ENCODE measurements at places on chromosomes 13 and 19.

DNA sequence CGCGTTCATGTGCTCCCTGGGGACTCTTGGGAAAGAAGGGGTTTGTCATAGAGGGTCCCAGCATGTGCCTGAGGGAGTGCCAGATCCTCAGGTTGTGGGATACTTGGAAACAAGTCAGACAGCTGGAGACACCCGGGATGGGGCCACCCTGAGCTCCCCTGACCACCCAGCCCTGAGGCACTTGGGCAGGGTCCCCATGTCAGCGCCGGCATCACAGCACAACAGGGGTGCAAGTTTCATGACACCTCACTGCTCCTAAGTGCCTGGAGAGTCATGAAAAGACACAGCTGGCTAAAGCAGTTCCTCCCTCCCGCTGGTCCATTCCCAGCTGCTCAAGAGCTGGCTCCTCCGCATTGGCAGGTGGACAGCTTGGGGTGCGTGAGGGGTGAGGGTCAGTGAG lies 102.7 kb downstream of the KDM4B start:
- no peak for DNase-seq

DNA sequence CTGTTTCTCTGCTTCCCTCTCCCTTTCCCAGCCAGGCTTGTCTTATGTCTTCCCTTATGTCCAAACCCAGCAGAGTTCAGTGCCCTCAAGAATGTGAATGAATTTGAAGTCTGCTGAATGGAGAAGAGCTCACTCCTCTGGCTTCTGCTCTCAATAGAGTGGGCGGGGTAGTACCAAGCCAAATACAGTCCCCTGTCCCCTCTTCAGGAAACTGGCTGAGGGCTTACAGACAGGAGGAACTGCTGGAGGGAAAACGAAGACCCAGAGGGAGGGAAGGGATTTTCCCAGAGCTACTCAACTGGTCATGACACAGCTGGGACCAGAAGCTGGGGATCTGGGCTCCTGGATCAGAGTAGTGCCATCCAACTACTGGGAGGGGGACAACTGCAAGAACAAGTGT lies 32.9 kb upstream of the POU2F2 start:
- no peak for DNase-seq

DNA sequence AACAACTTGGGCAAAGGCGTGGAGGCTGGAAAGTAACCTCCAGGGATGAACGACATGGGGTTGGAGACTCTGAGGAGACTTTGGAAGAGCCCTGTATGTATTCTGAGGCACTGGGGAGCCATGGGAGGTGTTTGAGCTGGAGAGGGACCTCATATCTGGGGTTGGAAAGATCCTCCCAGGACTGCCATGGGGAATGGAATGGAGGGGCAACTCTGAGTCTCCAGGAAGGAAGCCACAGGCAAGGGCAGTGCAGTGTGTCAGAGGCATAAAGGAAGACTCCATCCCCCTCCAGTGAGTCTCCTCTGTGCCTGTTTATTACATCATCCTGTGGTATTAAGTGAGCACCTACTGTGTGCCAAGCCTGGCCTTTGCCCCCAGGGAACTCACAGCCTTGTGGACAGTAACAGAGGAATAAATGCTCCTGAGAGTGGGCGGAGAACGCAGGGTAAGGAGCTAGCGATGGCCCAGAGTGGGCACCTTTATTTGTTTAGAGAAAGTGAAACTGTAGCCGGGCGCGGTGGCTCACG lies 7.7 kb downstream of the PEAK3 start:
- no peak for DNase-seq

GRCh38 chr13:113359571-113359970 lies 4.4 kb downstream of the GRTP1 start:
- DNase-seq, result no peak

- no peak for DNase-seq
Observed at GRCh38 chr19:50155520-50156109, 7.5 kb downstream of the IZUMO2 start.

- peak; percentile 84 for DNase-seq
Observed at GRCh38 chr19:44903602-44904425, 1.8 kb upstream of the APOE start.

DNA sequence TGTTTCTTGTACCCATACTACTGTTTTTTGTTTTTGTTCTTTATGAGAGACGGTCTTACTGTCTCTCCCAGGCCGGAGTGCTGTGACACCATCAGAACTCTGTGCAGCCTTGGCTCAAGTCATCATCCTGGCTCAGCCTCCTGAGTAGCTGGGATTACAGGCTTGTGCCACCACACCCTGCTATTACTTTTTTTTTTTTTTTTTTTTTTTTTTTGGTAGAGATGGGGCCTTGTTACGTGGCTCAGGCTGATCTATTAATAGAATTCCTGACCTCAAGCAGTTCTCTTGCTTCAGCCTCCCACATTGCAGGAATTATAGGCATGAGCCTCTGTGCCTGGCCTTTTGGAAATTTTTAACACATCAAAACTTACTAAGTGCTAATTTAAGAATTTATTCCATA lies 2.9 kb upstream of the ZNF304 start:
- peak; percentile 29 for DNase-seq

GRCh38 chr13:58500938-58501337 lies 869.4 kb downstream of the PCDH17 start:
- DNase-seq, result no peak

- no peak for DNase-seq
Observed at GRCh38 chr19:53492153-53492552, 24.6 kb downstream of the ZNF813 start.

Data from AG08396 (cell line).